ENCODE measurements at places on chromosomes 3 and 15. TPM values are rescaled to one million over a fixed set of nuclear protein-coding genes. Genes with fewer than 3 reads are reported as not detected.

DNA sequence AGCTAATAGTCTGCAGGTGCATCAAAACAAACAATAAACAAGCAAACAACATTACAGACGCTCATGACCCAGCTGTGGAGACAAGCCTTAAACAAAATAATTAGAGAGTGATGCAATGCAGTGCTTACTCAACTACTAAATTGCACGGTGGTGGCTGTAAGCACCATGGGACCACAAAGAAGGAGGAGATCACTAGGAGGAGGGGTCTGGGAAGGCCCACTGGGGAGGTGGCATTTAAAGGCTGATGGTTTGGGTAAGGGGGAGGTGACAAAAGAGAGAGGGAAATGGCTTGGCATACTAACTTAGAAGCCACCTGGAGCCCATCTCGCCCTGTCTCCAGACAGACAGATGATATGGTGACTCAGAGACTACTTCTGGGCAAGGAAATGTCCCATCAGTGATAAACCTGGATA lies 516.7 kb downstream of the FOXP1 start:
- no peak for DNase-seq

- DNase-seq = no peak
Measured at GRCh38 chr15:72521682-72522081, 47.6 kb downstream of the ARIH1 start.

DNA sequence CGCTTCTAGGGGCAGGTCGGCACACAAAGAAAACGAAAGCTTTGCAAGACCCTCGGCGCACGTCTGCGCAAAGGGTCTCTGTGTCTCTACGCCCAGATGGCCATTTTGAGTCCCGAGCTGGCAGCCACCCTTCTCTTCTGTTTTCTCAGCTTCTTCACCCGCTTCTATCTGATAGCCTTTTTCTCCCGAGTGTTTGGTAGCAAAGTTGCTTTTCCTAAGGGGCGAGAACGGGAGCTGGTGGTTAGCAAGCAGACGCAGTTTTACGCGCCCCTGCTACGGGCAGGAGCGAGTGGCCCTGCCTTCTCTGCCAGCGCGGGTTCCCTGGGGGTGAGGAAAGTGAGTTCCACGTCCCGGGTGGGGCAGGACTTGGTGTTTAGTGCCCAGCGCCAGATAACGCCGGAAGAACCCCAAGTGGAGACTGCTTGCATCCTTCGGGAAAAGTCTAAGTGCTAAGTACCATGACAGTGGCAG lies 2.9 kb upstream of the MKRN2 start:
- DNase-seq = no peak

GRCh38 chr3:156682501-156682900 lies 8.1 kb downstream of the TIPARP start:
- DNase-seq = no peak

DNA sequence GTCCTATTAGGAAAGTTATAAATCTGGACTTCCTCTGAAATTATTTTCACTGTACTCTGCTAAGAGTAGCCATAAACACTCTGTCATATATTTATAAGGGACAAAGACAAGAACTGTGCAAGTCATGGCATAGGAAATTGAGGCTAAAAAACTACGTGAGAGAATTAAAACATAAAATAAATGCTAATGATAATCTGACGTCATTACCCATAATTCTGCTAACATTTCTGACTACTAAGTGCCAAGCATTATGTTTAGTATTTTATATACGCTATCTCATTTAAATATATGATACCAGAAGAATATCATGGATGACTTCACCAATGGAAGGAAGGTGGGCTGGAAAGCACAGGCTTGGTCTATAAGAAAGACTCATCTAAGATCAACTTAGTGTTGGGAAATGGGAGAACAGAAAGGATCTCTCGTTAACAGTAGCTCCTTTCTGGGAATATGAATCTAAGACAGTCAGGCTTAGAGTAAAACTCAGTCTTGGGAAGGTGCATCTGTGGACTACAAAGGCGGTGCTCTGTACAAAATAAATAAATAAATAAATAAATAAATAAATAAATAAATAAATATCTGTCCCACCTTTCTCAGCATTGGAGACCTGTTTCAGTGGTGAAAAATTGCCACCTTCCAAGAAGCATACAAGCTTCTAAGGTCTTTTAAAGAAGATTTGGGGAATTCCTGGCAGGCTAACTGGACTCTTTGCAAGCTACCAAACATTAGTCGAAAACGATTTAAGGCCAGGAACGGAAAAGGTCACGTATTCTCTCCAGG lies 267.4 kb downstream of the CGGBP1 start:
- no peak for DNase-seq

GRCh38 chr15:32694222-32694983 lies 23.4 kb upstream of the GREM1 start:
- no peak for DNase-seq

- DNase-seq = no peak
Measured at GRCh38 chr3:31185062-31185357, 290.5 kb upstream of the GADL1 start.

DNA sequence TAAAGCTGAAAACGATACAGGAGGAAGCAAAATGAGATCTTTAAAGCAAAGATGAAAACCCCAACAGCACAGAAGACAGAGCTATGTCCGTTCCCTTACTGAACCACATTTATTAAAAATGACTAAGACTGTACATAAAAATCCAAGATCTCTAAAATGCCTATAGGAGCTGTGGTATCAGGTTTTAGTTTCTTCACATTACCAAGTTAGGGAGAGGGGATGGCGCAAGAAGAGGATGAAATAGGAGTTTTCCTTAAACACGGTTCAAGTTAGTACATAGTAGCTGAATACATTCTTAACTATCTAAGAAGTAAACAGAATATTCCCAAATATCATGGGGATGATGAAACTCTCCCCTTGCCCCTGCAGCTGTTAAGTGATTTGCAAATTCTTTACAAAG lies 6.3 kb downstream of the EOMES start:
- no peak for DNase-seq

DNA sequence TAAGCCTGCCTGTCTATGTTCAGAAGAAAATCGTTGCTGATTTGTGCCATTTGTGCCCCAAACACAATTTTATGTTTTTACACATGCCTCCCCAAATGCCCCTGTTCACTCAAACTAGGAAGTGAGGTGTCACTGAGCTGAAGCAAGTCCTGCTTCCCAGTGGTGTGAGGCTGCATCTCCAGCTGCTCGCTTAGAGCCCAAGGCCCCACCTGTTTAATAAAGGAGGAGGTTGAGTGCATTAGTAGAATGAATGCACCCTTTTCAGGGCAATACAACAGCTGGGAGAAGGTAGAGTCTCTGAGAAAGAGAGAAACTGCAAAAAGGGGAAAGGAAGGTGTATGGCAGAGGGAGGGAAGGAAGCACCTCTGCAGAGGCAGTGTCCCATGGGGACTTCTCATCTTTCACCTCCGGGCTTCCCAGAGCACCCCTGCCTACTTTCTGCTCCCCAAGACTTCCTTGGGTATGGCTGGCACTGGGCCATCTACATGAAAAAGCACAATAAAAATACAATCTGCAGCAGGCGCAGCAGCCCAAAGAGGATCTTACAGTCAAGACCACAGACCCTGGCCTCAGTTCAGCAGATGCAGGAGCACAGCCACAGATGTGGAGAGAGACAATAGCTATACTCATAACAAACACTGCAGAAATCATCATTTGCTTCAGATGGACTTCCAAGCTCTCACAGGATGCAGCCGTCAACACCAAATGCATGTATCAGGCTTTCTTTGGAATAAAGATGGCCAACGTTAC lies 165.9 kb downstream of the POLR2M start:
- DNase-seq = no peak

- DNase-seq = no peak
Measured at GRCh38 chr3:195468391-195468776, 25.6 kb upstream of the ACAP2 start.

- DNase-seq = no peak
Measured at GRCh38 chr15:66066481-66066880, 187.1 kb downstream of the MEGF11 start.

- DNase-seq = no peak
Measured at GRCh38 chr3:191119415-191120295, 79.4 kb upstream of the OSTN start.

- DNase-seq = no peak
Measured at GRCh38 chr3:10234526-10235230, 13.6 kb upstream of the TATDN2 start.

DNA sequence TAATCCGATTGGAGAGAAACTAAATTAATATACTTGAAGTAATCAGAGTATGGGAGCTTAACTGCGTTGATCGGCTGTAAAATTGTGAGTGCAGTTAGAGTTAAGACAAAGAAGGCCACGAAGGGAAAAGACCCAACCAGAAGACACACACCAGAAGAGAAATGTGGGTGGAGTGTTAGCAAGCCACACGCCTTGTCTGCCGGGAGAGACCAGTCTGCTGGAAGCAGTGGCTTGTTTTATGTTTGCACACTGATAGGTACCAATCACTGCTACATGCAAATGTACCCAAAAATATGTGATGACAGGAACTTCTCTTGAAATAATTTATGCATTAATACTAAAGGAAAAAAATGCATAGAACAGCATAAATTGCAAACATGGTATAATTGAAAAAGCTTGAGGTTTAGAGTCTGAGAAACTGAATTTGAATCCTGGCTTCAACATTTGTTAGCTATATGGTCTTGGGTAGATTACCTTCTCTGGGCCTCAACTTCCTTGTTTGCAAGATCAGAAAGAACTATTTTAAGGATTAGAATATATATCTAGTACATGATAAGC lies 23.1 kb downstream of the EEFSEC start:
- DNase-seq = no peak

DNA sequence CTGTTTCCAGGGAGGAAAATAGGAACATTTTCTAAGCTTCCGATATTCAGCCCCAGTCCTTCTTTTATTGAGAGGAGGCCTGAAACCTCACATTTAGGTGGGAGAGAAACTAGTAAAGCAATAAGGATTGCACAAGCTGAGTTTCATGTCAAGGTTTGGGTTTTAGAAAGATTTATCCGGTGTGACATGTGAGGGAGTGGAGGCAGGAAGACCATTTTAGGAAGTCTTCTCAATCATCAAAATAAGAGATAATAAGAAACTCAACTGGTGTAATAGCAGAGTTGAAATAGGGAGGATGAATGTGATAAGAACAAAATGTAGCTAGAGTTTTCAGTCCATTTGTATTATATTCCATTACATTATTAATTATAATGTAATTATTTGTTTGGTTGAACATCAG lies 27.7 kb upstream of the CLDN16 start:
- no peak for DNase-seq

GRCh38 chr15:75857886-75858285 lies 14.6 kb downstream of the UBE2Q2 start:
- no peak for DNase-seq

DNA sequence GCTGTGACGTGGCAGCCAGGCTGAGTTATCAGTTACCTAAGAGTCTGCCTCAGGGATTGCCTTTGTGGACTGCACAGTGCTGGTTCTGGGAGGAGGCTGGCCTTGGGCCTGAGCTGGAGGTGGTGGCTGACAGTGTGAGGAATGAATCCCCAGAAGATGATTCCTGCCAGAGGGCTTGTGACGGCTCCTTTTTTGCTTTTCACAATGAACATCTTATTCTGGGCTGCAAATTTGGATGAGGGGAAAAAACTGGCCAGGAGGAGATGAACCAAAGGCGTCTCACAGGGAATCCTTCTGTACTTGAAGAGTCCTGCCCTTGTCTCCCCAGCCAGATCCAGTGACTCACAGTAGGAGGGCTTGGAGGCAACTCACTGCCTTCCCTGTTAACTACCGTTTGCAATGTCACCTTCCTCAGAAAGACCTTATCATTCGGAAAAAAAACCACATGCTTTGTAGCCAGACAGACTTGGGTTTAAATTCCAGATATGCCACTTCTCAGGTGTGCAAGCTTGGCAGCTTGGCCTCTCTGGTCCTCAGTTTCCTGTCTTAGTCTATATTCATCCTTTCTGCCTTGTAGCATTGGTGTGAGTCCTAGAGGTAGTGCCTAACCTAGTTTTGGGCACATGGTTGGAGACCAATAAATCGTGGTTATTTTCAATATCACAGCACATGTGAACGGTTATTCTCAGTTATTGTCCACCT lies 19.1 kb downstream of the ST6GAL1 start:
- no peak for DNase-seq

DNA sequence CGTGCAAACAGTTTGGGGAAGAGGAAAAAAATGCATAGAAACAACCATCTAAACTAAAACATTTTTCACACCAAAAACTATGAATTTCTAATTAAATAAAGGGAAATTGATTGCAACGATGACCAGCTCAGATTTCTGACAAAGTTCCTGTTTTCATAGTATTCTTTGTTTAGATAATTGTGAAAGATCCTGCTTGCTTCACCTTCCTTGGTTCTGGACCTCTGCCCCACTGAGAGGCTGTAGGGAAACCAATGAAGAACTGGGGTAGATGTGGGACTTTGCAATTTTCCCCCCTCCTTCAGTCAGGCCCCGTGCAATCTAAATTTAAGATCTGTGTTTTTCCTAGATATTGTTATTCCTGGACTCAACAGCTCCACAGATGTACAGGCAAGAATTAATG lies 13.8 kb upstream of the TEX264 start:
- no peak for DNase-seq

GRCh38 chr15:67063689-67064606 lies 1.5 kb upstream of the SMAD3 start:
- DNase-seq = peak; percentile 70

DNA sequence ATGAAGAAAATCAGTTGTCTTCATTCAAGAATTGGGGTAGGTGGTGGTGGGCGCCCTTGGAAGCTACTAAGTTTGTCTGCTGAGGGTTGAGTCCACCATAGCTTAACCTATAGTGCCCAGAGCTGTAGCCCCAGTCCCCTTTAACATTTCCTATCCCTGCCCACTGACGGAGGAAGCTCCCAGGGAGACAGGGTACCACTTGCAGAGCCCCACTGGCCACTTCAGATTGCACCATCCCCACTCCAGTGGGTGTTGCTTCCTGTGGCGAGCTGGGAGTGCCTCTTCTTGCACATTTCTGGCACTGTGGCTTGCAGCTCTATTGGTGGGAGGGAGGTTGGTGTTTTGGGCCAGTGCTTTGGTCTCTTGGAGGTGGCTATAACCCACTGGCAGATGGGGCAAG lies 2.7 kb downstream of the PXYLP1 start:
- DNase-seq = no peak

The CCR2 gene
- total RNA-seq = 4.1 TPM

The C3orf22 gene
- total RNA-seq = not detected

The LYZL4 gene
- 0.32 TPM for total RNA-seq

The MFSD1 gene
- 53.1 TPM for total RNA-seq

The GOLGA8Q gene
- 1.6 TPM for total RNA-seq

The FOXB1 gene
- total RNA-seq = not detected

The ZNF774 gene
- total RNA-seq = 18.4 TPM

The BRK1 gene
- total RNA-seq = 126 TPM

The GOLGA8N gene
- 12.2 TPM for total RNA-seq

All from mucosa of gallbladder (tissue), 1 donor.